ENCODE measurements at places on chromosomes 2 and 18.

- DNase-seq: no peak
Observed at GRCh38 chr2:169670215-169670651, 24.0 kb downstream of the CFAP210 start.

DNA sequence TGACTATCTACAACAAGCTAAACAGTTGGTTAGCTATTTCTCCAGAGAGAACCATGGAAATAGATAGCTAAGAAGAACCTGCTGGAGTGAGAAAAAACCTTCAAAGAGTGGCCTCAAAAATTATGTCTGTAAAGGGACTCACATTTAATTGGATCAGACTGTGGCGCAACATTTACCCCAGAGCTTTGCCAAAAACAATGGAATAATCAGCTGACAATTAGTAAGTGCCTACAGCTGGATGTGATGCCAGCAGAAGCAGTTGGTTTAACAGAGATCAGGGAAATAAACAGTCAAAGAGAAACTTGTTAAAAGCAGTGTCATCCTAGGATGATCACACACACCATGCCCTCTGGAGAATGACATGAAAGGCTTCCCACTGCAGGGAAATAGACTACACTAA is 310.7 kb downstream of the CLIP4 start:
- DNase-seq: no peak

DNA sequence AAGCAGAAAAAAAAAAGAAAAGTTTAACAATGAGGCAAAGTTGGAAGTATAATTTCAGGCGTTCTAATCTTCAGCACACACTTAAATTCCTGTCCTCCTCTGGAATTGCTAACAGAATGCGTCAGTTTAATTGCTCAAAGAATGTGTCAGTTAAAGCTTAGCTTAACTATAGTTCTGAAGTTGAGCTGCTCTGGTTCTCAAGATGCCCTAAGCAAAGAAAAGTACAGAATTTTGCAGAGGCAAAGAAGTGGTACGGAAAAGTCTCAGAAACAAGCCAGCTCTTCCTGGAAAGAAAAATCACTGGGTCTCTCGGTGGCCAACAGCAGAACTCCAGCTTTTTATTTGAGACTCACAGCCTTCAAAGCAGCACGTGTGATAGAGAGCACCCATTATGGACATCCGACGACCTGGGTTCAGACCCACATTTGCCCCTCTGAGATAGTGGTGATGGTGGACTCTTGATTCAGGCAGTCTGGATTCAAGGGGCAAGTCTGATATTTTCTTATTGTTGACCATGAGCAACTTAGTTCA is 22.2 kb upstream of the MYO3B start:
- DNase-seq: no peak

DNA sequence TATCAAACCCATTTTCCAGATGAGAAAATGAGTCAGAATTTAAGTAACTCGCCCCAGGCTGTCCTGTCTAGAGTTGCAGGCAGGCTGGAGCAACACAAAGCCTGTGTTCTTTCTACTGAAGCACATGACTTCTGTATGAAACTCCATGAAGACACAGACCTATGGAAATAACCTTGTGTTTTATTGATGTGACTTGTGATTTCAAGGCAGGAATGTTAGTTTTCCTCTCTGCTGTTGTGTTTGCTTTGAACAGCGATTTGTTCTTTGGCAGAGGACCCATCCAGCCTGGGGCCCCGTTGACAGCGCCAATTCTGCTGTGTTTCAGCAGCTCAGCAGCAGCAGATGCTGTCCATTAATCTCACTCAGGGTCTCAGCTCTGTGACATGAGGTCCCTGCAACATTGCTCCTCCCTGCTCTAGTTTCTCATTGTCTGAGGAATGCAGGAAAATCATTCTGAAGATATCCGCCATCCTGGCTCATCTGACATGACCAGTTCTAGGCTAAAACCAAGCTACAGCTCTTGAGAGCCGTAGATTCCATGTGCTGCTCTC is 344.3 kb upstream of the RAB12 start:
- no peak for DNase-seq

GRCh38 chr2:85757860-85758259 is 4.1 kb downstream of the ATOH8 start:
- no peak for DNase-seq

- no peak for DNase-seq
Observed at GRCh38 chr18:24736662-24737330, 276.4 kb downstream of the HRH4 start.

DNA sequence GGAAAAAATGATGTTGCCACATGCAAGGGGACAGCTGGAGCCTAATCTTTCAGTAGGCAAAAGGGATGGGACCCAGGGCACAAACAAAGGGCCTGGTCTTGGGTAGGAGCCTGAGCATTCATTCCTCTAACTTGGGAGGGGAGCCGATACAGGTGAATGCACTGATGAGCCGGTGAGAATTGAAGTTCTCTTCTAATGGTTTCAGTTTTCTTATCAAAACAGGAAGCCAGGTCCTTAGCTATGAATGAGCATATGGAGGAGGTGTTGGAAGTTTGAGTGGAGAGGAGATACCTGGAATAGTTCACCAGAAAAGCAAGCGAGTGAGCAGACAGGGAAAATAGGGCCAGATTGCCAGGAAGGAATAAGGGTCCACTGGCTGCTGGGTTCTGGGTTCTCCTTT is 10.1 kb downstream of the DPP4 start:
- DNase-seq: no peak

DNA sequence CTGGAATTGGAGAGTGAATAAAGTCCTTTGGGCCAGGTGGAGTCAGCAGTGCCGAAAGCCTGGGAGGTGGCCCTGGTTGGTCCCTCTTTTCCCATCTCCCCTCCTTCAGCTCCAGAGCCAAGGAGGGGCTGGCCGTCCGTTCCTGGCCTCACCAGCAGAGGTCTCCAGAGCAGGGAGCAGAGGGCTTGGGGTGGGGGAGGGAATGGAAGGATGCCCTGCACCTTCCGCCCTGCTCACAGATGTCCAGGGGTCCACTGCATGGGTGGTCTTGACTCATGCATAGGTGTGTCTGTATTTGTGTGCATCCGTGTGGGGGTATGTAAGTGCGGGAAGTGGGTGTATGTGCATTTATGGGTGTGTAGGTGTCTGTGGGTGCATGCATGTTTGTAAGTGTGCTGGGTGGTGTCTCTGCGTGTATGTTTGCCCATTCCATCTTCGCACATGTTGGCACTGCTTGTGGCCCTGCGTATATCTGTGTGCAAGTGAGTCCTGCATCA is 201.8 kb downstream of the ZFP36L2 start:
- DNase-seq: peak; percentile 85

GRCh38 chr18:45430041-45430440 is 185.2 kb upstream of the SLC14A2 start:
- no peak for DNase-seq

DNA sequence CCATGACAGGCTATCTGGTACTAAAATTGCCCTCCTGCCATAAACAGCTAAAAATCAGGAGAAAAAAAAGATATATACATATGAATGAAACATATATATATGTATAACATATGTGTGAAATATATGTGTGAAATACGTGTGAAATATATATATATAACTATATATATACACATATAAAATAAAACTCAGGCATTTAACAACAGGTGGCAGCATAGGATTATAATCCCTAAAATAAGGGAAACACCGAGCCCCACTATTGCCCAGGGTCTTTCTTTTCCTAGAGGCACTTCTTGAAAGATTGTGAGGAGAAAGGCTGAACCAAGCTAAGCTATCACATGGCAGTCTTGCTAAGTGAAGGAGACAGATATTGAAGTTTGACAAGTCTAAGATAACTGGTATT is 65.9 kb upstream of the CYTIP start:
- no peak for DNase-seq

- DNase-seq: no peak
Observed at GRCh38 chr18:70021043-70021442, 73.4 kb upstream of the CD226 start.

DNA sequence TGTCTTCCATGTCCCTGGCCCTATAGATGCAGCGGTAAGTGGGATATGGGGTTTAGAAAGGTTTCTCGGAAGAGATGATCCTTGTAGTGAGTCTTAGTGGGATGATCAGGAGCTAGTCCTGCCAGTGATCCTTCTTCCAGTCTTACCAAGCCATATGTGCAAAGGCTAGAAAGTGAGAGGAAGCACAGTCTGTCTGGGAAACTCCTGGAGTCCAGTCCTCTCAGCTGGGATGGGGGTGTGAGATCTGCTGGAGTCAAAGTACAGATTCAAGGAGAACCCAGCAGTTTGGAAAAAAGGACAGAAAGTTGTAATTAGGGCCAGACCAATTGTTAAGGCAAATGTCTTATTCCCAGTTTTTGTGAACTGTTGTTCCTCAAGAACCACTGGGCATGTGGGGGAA is 83.3 kb downstream of the LIMS1 start:
- DNase-seq: no peak

DNA sequence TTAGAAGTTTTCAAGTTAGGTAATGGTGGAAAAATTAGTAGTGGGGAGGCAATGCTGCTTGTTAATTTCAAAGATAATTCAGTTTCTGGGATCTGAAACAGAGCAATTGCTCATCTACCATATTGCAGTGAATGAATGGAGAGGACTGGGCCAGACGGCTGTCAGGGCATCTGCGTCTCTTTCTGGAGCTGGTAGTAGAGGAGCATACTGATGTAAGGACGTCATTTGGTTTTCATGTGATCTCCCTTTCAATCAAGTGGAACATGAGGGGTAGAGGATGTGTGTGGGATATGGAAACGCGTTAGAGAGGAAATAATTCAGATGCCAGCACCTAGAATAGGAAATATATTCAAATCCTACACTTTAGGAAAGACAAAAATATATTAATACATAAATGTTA is 490.3 kb downstream of the ADCYAP1 start:
- no peak for DNase-seq

DNA sequence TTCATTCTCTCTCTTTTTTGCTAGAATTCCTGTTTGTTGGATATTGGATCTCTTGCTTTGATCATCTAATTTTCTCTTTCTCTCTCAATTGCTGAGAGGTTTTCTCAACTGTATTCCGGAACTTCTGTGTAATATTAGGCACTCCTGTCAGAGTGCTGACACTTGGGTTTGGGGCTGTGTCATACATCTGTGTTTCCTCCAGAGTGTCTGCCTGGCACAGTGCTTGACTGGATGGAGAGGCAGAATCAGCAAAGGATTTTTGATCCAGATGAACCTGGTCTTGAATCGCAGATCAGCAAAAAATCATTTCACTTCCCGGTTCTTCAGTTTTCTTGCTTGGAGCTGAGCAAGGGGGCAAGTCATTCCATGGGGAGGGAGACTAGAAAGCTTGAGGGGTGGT is 87.7 kb upstream of the CXCR4 start:
- no peak for DNase-seq

- no peak for DNase-seq
Observed at GRCh38 chr2:18932853-18933252, 343.5 kb upstream of the NT5C1B start.

- DNase-seq: peak; percentile 76
Observed at GRCh38 chr2:26846334-26847306, 1.3 kb upstream of the DPYSL5 start.

GRCh38 chr2:16155766-16156165 is 215.4 kb downstream of the MYCN start:
- no peak for DNase-seq

- DNase-seq: no peak
Observed at GRCh38 chr2:98511981-98512380, 67.3 kb downstream of the INPP4A start.

GRCh38 chr2:235834781-235835180 is 333.4 kb downstream of the GBX2 start:
- DNase-seq: no peak

DNA sequence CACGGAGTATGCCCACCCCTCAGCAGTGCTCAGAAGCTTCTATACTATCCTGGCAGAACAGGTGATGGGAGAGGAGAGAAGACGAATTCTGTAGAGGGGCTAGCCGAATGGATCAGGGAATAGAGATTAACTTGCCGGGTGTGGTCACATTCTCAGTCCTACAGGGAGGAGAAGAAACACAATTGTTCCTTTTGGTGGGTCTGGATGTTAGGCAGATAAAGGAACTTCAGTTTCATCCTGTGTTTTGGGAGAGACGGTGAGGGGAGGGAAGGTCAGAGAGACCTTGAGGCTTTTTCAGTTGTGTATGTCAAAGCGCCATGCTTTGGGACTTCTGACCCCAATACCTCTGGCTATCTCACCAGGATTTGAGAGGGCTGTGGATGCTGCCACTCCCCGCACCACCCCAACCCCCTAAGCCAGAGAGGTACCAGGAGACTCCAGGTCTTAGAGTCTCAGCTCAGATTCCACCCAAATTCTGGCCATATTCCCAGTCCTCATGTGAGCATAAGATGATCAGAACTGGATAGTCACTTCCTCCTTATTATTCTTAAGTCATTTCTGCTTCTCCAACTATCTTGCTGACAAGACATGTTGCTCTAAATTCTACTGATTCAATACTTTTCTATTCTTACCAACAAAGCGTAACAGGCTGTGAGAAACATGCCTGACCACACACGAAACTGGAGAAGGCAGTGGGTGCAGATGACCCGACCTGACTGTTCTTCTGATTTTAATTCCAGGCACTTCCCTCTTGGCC is 2.3 kb upstream of the TMEM37 start:
- no peak for DNase-seq

DNA sequence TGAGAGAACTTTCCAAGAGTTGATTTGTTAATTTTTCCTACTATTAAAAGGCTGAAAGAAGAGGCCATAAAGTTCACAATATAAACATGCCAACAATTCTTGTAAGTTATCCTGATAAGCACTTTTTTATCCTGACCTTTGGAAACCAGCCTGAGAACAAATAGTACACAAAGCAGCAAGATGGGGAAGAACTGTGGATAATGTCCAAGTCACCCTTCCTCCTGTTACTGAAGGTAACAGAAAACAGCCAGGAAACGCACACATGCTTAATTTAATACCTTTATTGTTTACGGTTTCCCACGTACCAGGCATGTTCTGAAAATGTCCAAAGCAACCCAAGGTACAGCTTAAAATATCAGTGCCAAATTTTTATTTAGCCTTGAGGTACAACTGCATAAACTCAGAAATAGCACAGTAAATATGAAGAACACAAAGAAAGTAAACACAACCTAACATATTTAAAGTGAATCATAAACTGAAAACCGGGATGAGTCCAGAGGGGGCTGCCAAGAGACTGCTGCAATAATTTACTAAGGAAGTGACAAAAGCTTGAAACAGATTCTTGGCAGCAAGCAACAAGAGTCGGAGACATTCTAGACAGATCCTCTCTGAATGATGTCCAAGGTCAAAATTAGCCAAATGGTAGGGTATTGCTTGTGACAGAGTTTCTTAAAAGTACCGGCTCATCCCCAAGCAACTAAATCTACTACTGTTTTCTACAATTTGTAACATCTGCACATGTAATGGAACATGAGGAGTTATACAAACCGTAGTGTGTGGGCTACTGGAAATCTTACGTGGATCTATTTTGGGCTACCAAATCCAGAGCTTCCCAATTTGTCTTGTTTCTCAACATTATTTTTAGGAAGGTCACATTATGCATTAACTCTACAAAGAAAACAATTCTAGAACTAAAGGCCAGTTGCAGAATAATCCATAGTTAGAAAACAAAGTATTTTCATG is 93.2 kb downstream of the CABYR start:
- DNase-seq: no peak

Data from WTC11 (cell line).